ENCODE measurements at places on chromosomes 1 and 21. TPM values are rescaled to one million over a fixed set of nuclear protein-coding genes. Genes with fewer than 3 reads are reported as not detected.

ASCL5 gene
- total RNA-seq, result not detected

ADGRL4 gene
- not detected for total RNA-seq

DNA sequence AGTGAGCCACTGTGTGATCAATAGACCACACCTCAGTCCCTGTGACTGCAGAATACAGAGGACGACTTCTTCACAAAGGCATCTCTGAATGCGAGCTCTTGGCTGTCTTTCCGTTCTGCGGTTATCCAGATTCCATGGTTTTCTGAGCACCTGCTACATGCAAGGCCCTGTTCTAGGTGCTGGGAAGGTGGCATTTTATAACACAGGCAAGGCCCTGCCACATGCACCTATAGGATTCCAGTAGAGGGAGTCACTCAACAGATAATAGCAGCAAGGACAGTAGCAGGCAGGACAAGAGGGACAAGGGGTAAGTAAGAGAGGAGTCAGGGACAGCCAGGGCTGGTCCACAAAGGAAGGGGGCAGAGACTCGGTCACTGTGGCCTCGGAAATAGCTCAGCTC lies 9.0 kb downstream of the URB1 start:
- peaks cover 7% of the 10 kb centered on the region for H3K4me1 ChIP-seq
- no peak for DNase-seq
- H3K27me3 ChIP-seq, result no peaks in the 10 kb centered on the region
- H3K36me3 ChIP-seq, result peaks cover 81% of the 10 kb centered on the region

- H3K27ac ChIP-seq, result peak overlapping the region; percentile 72
- H3K4me1 ChIP-seq, result peaks cover 29% of the 10 kb centered on the region
- H3K36me3 ChIP-seq, result no peaks in the 10 kb centered on the region
- no peaks in the 10 kb centered on the region for H3K27me3 ChIP-seq
- no peak for DNase-seq
Measured at GRCh38 chr1:224498574-224499170, 64.1 kb upstream of the WDR26 start.

DNA sequence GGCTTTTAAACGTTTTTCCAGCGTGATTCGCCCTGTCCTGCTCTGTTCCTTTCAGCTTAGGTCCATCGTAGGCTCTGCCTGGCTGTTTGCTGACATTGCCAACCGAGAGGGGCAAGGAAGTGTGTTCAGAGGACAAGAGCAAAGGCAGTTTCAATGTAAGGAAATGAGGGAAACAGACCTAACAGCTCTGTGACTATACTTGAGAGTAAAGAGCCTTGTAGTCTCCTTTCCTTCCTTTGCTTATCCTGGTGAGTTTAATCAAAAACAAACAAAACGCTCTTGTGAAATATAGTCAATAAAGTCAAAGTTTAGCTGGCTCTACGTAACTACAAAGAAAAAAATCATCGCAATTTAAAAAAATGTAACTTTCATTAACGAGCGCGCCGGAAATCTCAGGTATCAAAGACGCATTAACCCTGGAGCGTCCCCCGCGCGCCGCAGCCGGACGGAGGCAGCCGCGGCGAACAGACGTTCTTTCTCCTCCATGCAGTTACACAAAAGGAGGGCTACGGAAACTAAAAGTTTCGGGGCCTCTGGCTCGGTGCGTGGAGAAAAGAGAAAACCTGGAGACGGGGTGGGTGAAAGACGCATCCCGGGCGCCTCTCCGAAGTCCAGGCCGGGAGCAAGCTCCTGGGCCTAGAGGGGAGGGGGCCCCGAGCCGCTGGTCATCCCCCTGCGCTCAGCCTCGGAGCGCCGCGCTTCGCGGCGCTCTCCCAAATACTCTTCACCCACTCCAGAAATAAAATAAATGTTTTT lies 617 bp upstream of the ADGRL2 start:
- peaks cover 15% of the 10 kb centered on the region for H3K4me1 ChIP-seq
- DNase-seq, result no peak
- no peaks in the 10 kb centered on the region for H3K36me3 ChIP-seq
- H3K4me3 ChIP-seq, result peak overlapping the region; percentile 11

DNA sequence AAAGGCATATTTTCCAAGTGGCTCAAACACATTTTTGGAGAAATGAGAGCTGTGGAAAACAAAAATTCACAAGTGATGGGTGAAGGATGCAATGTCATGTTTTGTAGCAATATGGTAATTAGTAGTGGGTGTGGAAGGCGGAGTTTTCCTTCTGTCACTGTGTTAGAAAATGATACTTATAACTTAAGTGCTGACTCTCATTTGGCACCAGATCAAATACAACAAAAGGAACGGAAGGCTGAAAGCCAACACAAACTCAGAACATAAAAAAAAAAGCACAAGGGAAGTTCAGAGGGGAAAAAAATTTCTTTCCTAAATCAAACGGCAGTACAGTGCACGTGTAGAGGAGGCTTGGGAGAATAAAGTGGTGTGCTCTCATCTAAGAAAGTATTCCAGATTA lies at the start of gene TNFSF18:
Gene TNFSF18 (minus strand): TSS at position 77 of the 400 bp plus-strand sequence. CDS start 45 bp downstream, at position 32.
- no peak within 1 kb of the TSS for H3K27ac ChIP-seq
- peaks cover 3% of the 10 kb centered on the region for H3K27me3 ChIP-seq
- DNase-seq, result no peak
- H3K4me3 ChIP-seq, result no peak within 1 kb of the TSS
- peaks cover 27% of the 10 kb centered on the region for H3K4me1 ChIP-seq

DNA sequence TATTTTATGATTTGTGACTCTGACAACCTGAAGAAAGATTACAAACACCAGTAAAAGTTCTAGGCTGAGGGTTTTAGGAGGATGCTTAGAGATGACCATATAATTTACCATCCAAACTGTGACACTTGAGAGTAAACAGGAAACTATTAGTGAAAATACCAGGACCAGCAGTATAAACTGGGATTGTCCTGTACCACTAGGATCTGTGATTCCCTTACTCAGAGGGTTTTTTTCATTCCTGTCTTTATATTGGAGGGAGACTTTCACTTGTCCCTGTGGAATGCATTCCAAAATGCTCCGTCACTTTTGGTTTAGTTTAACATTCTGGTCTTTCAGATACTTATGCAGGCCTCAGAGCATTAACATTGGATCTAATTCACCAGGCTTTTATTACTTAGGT lies 482.9 kb downstream of the PTBP2 start:
- H3K27ac ChIP-seq, result no peak overlapping the region
- no peaks in the 10 kb centered on the region for H3K36me3 ChIP-seq
- no peaks in the 10 kb centered on the region for H3K27me3 ChIP-seq
- DNase-seq, result no peak
- no peak overlapping the region for H3K4me3 ChIP-seq
- no peaks in the 10 kb centered on the region for H3K4me1 ChIP-seq

GRCh38 chr1:227068883-227069282 lies 128.8 kb downstream of the COQ8A start:
- no peaks in the 10 kb centered on the region for H3K36me3 ChIP-seq
- no peak overlapping the region for H3K4me3 ChIP-seq
- no peaks in the 10 kb centered on the region for H3K4me1 ChIP-seq
- no peak for DNase-seq

DNA sequence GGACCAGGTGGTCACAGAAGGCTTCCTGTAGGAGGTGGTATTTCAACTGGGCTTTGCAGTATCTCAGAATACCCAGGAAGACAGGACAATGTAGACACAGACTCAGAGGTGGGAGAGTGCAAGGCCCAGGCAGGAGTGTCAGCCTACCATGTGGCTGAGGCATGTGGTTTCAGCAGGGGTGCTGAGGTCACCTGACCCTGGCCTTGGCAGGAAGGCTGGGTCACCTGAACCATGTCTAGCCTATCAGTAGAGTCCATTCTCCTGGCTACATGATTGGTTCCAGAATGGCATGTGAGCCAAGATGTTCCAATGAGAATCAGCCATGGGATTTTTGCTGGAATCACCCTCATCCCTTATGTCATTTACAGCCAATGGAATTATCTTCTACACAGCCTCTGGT lies 169.4 kb downstream of the ACTL8 start:
- H3K4me3 ChIP-seq, result no peak overlapping the region
- no peaks in the 10 kb centered on the region for H3K36me3 ChIP-seq
- DNase-seq, result no peak
- H3K27ac ChIP-seq, result no peak overlapping the region
- H3K4me1 ChIP-seq, result no peaks in the 10 kb centered on the region

- H3K4me3 ChIP-seq, result no peak overlapping the region
- H3K27me3 ChIP-seq, result no peaks in the 10 kb centered on the region
- peaks cover 67% of the 10 kb centered on the region for H3K36me3 ChIP-seq
- no peak for DNase-seq
Measured at GRCh38 chr1:35401049-35401448, 132.5 kb downstream of the ZMYM4 start.

- no peak for DNase-seq
- H3K27me3 ChIP-seq, result peaks cover 30% of the 10 kb centered on the region
- H3K4me1 ChIP-seq, result no peaks in the 10 kb centered on the region
- H3K27ac ChIP-seq, result no peak overlapping the region
- H3K36me3 ChIP-seq, result no peaks in the 10 kb centered on the region
Measured at GRCh38 chr1:111369177-111369576, 58.4 kb downstream of the OVGP1 start.

GRCh38 chr21:36544545-36544944 lies 64.6 kb upstream of the CLDN14 start:
- peaks cover 3% of the 10 kb centered on the region for H3K4me1 ChIP-seq
- H3K27me3 ChIP-seq, result peaks cover 15% of the 10 kb centered on the region
- H3K27ac ChIP-seq, result no peak overlapping the region
- no peak for DNase-seq
- H3K4me3 ChIP-seq, result no peak overlapping the region
- H3K36me3 ChIP-seq, result no peaks in the 10 kb centered on the region

GRCh38 chr21:45821315-45821962 lies 160.1 kb upstream of the COL6A1 start:
- H3K36me3 ChIP-seq, result no peaks in the 10 kb centered on the region
- peaks cover 5% of the 10 kb centered on the region for H3K4me1 ChIP-seq
- peak overlapping the region; percentile 27 for H3K27ac ChIP-seq
- no peak overlapping the region for H3K4me3 ChIP-seq

- DNase-seq, result no peak
- peaks cover 9% of the 10 kb centered on the region for H3K4me1 ChIP-seq
- peak overlapping the region; percentile 65 for H3K4me3 ChIP-seq
- no peaks in the 10 kb centered on the region for H3K27me3 ChIP-seq
- H3K36me3 ChIP-seq, result no peaks in the 10 kb centered on the region
- peak overlapping the region; percentile 15 for H3K27ac ChIP-seq
Measured at GRCh38 chr1:84433258-84434080, 35.2 kb downstream of the DNASE2B start.

GRCh38 chr1:97461782-97462181 lies 459.1 kb downstream of the DPYD start:
- H3K4me1 ChIP-seq, result peaks cover 20% of the 10 kb centered on the region
- H3K36me3 ChIP-seq, result peaks cover 7% of the 10 kb centered on the region
- DNase-seq, result no peak
- H3K4me3 ChIP-seq, result no peak overlapping the region

Data from activated B cell treated with CpG ODN at 0.5 μM for 24 hours (primary cell).